ENCODE measurements at places on chromosomes 12 and 14. TPM values are rescaled to one million over a fixed set of nuclear protein-coding genes. Genes with fewer than 3 reads are reported as not detected.

DNA sequence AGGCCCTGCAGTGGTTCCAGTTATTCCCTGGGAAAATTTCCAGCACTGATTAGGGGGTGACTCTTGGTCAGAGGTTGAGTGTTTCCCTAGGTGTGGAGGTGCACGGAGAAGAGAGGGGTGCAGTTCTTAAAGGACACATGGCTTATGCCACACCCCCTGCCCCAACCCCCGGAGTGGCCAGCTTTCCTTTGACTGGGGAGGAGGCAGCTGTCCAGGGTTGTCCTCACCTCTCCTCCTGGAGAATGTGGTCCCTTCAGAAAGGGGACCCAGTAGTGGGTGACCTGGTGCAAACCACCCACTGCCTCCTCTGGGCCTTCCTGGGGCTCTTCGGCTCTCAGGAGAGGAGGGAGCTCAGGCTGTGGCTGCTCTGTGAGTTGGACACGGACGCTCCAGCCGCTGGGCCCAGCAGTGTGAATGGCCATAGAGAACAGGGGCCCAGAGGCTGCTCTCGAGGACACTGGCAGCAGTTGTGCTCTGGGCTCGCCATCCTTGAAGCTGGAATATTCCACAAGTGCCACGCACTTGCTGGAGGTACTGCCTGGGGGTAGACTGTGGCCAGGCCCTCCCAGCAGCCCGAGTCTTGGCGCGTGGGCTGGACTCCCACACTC lies 13.6 kb downstream of the PACS2 start:
- no peak for DNase-seq

DNA sequence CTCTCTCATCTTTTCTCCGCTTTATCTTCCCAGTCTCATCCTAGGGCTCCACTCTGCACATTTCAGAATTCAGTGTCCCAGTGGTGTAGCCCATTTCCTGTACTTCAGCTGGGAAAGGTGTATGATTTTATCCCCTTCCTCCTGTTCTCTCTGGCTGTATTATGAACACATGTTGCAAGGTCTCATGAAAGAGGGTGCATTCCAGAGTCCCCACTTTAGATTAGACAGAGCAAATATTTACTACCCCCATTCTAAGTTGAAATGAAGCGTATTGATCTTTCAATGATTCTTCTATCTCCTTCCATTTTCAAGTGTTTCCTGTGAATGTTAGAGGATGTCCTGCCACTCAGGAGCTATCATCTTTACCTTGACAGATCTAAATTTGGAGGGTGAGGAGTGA lies 123.2 kb downstream of the WIF1 start:
- no peak for DNase-seq

- DNase-seq = no peak
Observed at GRCh38 chr12:19482036-19482435, 42.7 kb downstream of the AEBP2 start.

RXYLT1 gene
- 15.4 TPM for polyA plus RNA-seq

DNA sequence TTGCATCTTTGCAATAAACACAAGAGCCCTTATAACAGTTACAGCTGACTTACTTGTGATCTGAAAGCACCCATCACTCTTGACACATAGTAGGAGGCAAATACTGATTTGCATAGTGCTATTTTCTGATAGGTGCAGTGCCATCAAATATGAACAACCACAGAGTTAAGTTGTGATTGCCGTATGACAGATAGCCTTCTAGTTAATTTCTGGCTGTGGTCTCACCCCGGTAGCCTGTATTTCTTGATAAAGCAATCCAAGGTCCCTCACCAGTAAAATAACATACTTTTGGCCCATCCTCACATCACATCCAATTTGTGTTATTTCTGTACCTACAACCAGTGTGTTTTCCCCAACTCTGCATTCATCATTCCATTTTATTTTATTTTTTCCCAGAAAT lies 23.3 kb upstream of the STYK1 start:
- no peak for DNase-seq

DNA sequence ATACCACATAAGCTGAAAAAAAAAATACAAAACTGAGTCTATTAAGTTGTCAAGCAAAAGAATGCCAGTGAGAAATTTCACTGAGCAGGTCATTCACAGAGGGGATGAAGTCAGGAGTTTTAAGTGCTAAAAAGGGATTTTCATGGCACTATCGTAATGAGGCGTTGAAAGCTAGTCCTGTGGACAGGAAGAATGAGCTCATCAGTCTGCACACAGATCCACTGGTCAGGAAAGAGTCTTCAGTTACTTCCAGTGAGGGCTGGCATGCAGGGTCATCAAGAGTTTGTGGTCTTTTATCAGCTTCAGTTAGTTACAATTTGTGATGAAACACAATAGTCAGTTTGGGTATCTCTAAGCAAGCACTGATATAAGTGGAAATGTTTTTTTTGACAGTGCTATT lies 88.1 kb upstream of the WSCD2 start:
- no peak for DNase-seq

FITM1 gene
- 163 TPM for polyA plus RNA-seq

GRCh38 chr14:91163316-91163715 lies 49.4 kb downstream of the DGLUCY start:
- DNase-seq = peak; percentile 84

GRCh38 chr14:88188745-88189416 lies 134.2 kb downstream of the KCNK10 start:
- no peak for DNase-seq

KIF5A gene
- 0.18 TPM for polyA plus RNA-seq

All from psoas muscle (tissue), 8 donors.